T-helper 17 cell (primary cell): ENCODE measurements at places on chromosomes 13 and 19. TPM values are rescaled to one million over a fixed set of nuclear protein-coding genes. Genes with fewer than 3 reads are reported as not detected.

- H3K27me3 ChIP-seq, result no peaks in the 10 kb centered on the region
- H3K27ac ChIP-seq, result no peak overlapping the region
- H3K4me3 ChIP-seq, result no peak overlapping the region
- no peaks in the 10 kb centered on the region for H3K36me3 ChIP-seq
- peaks cover 34% of the 10 kb centered on the region for H3K4me1 ChIP-seq
- DNase-seq, result no peak
Observed at GRCh38 chr19:50362656-50363424, 2.6 kb downstream of the NAPSA start.

DNA sequence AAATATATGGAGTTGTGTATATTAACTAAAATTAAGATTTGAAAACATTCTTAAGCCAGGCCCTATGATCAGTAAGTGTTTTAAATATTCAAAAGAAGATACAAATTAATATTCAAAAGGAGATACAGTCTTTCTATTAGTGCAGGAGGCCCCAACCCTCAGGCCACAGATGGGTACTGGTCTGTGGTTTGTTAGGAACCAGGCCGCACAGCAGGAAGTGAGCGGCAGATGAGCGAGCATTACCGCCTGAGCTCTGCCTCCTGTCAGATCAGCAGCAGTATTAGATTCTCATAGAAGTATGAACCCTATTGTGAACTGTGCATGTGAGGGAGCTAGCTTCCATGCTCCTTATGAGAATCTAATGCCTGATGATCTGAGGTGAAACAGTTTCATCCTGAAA, 232.9 kb downstream of the FOXO1 start:
- H3K4me3 ChIP-seq, result peak overlapping the region; percentile 49
- H3K4me1 ChIP-seq, result peaks cover 44% of the 10 kb centered on the region
- no peaks in the 10 kb centered on the region for H3K36me3 ChIP-seq
- H3K27ac ChIP-seq, result peak overlapping the region; percentile 77

GRCh38 chr13:98401934-98402333, 175.0 kb downstream of the STK24 start:
- H3K27ac ChIP-seq, result no peak overlapping the region
- no peak overlapping the region for H3K4me3 ChIP-seq
- DNase-seq, result no peak
- peaks cover 43% of the 10 kb centered on the region for H3K27me3 ChIP-seq
- peaks cover 2% of the 10 kb centered on the region for H3K4me1 ChIP-seq

- peaks cover 2% of the 10 kb centered on the region for H3K36me3 ChIP-seq
- no peak for DNase-seq
- H3K27ac ChIP-seq, result no peak overlapping the region
- peaks cover 13% of the 10 kb centered on the region for H3K4me1 ChIP-seq
- no peaks in the 10 kb centered on the region for H3K27me3 ChIP-seq
Observed at GRCh38 chr19:35184267-35184666, 29.7 kb downstream of the FXYD5 start.

- no peak overlapping the region for H3K27ac ChIP-seq
- H3K36me3 ChIP-seq, result peaks cover 5% of the 10 kb centered on the region
- H3K4me3 ChIP-seq, result peak overlapping the region; percentile 69
- no peaks in the 10 kb centered on the region for H3K27me3 ChIP-seq
- H3K4me1 ChIP-seq, result peaks cover 10% of the 10 kb centered on the region
- DNase-seq, result no peak
Observed at GRCh38 chr19:1998712-1999708, 16.5 kb downstream of the BTBD2 start.

DNA sequence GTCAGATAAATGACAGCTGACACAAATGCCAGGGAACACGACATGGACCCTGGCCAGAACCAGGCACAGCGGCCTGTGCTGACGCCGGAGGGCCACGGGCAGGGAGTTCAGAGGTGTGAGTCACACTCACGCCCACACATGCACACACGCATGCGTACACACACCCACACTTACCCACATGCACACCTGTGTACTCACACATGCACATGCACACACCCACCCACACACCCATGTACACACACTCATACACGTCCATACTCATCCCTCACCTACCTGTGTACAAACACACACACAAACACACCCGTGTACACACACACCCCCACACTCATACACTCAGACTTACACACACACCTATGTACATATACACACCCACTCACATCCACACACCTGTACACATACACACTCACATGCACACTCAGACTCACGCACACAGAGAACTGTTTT, 40.4 kb downstream of the MLLT1 start:
- peaks cover 33% of the 10 kb centered on the region for H3K4me1 ChIP-seq
- peaks cover 3% of the 10 kb centered on the region for H3K36me3 ChIP-seq
- peak overlapping the region; percentile 66 for H3K4me3 ChIP-seq
- DNase-seq, result no peak

GRCh38 chr19:51668216-51668615, 21.6 kb upstream of the SIGLEC14 start:
- peaks cover 3% of the 10 kb centered on the region for H3K36me3 ChIP-seq
- DNase-seq, result no peak
- H3K4me1 ChIP-seq, result no peaks in the 10 kb centered on the region
- H3K27ac ChIP-seq, result no peak overlapping the region

GRCh38 chr13:40651866-40652587, 14.4 kb downstream of the FOXO1 start:
- no peaks in the 10 kb centered on the region for H3K27me3 ChIP-seq
- H3K36me3 ChIP-seq, result no peaks in the 10 kb centered on the region
- no peak for DNase-seq

- H3K4me3 ChIP-seq, result no peak overlapping the region
- H3K27ac ChIP-seq, result no peak overlapping the region
- H3K27me3 ChIP-seq, result peaks cover 74% of the 10 kb centered on the region
- H3K36me3 ChIP-seq, result peaks cover 9% of the 10 kb centered on the region
- DNase-seq, result no peak
Observed at GRCh38 chr13:44049081-44049945, 169.6 kb downstream of the LACC1 start.

DNA sequence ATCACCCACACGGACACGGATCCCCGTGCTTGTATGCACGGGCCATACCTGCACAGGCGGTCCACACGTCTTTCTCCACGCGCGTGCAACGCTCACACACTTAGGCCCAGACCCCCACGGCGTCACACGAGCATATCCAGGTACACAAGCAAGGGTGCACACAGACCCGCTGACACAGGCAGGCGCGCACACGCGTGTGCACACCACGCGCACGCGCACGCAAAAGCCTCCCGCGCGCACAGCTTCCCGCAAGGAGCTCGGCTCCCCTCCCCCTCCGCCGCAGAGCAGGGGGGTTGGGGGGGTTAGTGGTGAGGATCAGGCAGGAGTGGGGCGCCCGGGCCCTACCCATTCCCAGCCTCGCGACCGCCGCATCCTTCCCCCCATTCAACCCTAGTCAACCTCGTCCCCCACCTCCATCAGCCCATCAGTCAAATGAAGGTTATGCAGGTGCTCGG, 407 bp downstream of the RAB3A start:
- H3K4me3 ChIP-seq, result peak overlapping the region; percentile 93
- H3K27ac ChIP-seq, result peak overlapping the region; percentile 93
- peaks cover under 1% of the 10 kb centered on the region for H3K27me3 ChIP-seq
- peaks cover 21% of the 10 kb centered on the region for H3K4me1 ChIP-seq
- H3K36me3 ChIP-seq, result peaks cover 2% of the 10 kb centered on the region
- DNase-seq, result peak; percentile 52

DNA sequence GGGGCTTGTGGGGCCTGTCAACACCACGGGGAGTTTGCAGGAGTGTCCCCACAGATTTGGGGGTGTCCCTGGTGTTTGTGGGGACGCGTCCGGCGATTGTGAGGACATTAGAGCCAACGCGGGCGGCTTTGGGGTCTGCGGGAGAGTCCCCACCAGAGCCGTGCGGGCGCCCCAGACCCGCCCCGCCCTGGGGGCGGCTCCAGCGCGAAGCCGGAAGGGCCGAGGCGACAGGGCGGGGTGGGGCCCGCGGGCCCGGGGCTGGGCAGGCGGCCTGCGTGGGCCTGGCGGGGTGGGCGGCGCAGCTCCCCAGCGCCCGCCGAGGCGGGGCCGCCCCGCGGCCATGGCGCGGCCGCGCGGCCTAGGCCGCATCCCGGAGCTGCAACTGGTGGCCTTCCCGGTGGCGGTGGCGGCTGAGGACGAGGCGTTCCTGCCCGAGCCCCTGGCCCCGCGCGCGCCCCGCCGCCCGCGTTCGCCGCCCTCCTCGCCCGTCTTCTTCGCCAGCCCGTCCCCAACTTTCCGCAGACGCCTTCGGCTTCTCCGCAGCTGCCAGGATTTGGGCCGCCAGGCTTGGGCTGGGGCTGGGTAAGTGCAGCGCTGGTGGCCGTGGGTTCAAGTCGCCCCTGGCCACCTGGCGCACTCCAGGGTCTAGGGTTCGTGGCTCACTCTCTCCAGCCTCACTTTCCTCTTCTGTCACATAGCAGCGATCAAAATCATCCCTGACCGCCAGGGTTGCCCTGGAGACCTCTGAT, 10.3 kb downstream of the PDE4A start:
- H3K36me3 ChIP-seq, result peaks cover 2% of the 10 kb centered on the region
- H3K27ac ChIP-seq, result peak overlapping the region; percentile 91

DNA sequence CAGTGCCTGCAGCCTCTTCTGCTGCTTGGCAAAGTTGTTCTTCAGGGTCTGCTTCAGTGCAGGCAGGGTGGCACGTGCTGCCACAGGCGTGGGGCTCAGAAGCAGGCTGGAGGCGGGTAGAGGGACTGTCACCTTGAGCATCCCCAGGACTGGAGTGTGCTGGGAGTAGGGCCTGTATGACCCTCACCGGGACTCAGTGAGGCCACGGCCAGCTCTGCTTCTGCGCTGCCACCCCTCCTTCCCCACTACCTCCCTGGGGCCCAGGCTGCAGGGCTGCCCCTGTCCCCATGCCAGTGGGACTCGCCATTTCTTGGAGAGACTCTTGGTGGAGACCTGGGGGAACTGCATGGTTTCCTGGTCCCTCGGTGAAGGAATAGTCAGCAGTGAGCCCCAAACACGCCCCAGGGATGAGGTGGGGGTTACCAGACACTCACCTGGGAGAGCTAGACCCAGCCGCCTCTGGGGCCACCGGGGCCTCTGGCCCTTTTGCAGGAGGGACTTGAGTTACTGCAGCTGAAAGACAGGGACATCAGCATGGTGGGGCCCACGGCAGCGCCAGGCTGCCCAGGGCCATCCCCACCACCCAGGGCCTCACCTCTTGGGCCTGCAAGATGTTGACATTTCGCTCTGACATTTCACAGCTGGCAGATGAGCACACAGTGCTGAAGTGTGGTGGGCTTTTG, 29.9 kb downstream of the TUBA3C start:
- H3K27me3 ChIP-seq, result no peaks in the 10 kb centered on the region
- peaks cover 4% of the 10 kb centered on the region for H3K4me1 ChIP-seq
- no peak overlapping the region for H3K27ac ChIP-seq
- no peak for DNase-seq
- H3K4me3 ChIP-seq, result no peak overlapping the region

- H3K27me3 ChIP-seq, result peaks cover 59% of the 10 kb centered on the region
- peaks cover 4% of the 10 kb centered on the region for H3K36me3 ChIP-seq
- no peak overlapping the region for H3K27ac ChIP-seq
- peaks cover 7% of the 10 kb centered on the region for H3K4me1 ChIP-seq
Observed at GRCh38 chr19:41689993-41690800, 2.1 kb upstream of the CEACAM7 start.

DNA sequence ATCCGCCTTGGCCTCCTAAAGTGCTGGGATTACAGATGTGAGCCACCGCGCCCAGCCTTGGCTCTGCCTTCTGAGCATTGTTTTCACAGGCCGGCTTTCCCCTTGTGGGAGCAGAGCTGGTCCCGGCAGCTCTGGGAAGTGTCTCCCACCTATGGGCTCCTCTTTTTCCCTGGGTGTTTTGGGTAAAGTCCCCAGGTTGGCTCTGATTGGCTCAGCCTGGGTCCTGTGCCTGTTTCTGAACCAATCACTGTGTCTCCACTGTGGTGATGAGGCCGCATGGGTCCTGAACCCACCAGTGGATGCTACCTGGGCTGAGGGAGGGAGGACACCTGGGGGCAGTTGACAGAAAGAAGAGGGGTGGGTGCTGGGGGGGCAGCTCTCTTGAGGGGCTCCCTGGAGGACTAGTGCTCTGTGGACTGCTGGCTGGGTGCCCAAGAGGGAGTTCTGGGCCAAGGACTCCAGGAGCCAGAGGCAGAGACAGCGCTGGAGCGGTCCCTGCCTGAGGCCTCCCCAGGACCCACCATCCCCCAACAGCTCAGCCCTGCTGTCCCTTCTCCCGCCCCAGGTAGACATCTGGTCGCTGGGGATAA, 19.6 kb upstream of the NCCRP1 start:
- no peak overlapping the region for H3K27ac ChIP-seq
- H3K4me1 ChIP-seq, result peaks cover 2% of the 10 kb centered on the region
- DNase-seq, result no peak
- H3K27me3 ChIP-seq, result no peaks in the 10 kb centered on the region
- no peak overlapping the region for H3K4me3 ChIP-seq
- peaks cover 4% of the 10 kb centered on the region for H3K36me3 ChIP-seq

GRCh38 chr13:114011226-114011625, 37.4 kb upstream of the C13orf46 start:
- H3K27me3 ChIP-seq, result no peaks in the 10 kb centered on the region
- H3K4me3 ChIP-seq, result peak overlapping the region; percentile 10
- peaks cover 3% of the 10 kb centered on the region for H3K36me3 ChIP-seq

- peaks cover 53% of the 10 kb centered on the region for H3K27me3 ChIP-seq
- H3K36me3 ChIP-seq, result no peaks in the 10 kb centered on the region
- no peak for DNase-seq
- peaks cover 10% of the 10 kb centered on the region for H3K4me1 ChIP-seq
- H3K27ac ChIP-seq, result no peak overlapping the region
Observed at GRCh38 chr13:24060993-24061392, 99.5 kb upstream of the SPATA13 start.

- DNase-seq, result no peak
- H3K27ac ChIP-seq, result peak overlapping the region; percentile 74
- no peaks in the 10 kb centered on the region for H3K36me3 ChIP-seq
- no peaks in the 10 kb centered on the region for H3K27me3 ChIP-seq
Observed at GRCh38 chr19:4660181-4660791, 9.9 kb downstream of the MYDGF start.

DNA sequence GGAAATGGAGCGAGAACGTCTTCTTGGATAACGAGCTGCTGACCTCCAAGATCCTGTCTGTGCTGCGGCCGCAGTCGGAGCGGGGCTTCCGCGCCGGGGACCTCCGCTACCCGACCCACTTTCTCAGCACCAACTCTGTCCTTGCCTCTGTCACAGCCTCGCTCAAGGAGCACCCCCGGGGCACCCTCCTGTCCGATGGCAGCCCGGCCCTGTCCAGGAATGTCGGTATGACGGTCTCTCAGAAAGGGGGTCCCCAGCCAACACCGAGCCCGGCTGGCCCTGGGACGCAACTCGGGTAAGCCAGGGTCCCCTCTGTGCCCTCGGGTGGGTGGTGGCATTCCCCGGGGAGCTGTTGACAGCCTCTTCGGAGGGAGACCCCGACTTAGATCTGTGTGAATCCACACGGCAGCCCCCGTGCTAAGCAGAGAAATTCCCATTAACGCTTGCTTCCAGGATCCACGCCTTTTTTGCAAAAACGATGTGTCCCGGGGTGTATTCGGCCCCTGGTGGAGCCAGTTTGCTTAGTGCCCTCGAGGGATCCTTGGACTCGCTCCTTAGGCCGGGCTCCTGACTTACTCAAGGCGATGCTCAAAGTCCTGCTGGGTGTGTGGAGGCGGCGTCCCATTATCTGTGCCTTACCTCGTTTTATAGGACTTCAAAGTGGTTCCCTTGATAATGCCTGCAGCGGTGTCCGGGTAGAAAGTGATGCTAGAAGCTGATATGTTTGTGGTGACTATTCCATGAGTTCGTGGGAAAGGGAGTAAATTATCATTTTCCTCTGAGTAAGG, 48.5 kb downstream of the PEX11G start:
- no peak for DNase-seq
- no peaks in the 10 kb centered on the region for H3K4me1 ChIP-seq
- H3K27me3 ChIP-seq, result no peaks in the 10 kb centered on the region
- H3K27ac ChIP-seq, result no peak overlapping the region

The COMMD6 gene
- total RNA-seq, result 192 TPM

The SYT3 gene
- not detected for total RNA-seq

The CEACAM1 gene
- 10.0 TPM for total RNA-seq

The CADM4 gene
- 0.40 TPM for total RNA-seq

The LIN7B gene
- 5.2 TPM for total RNA-seq

The KISS1R gene
- total RNA-seq, result 0.99 TPM

The PGLYRP1 gene
- not detected for total RNA-seq

The ALOX5AP gene
- total RNA-seq, result 68.4 TPM

The APC2 gene
- 0.07 TPM for total RNA-seq
